Heart left ventricle (tissue), 16 donors: ENCODE measurements at places on chromosomes 6 and 20. TPM values are rescaled to one million over a fixed set of nuclear protein-coding genes. Genes with fewer than 3 reads are reported as not detected.

GRCh38 chr6:30480536-30481156, 8.7 kb upstream of the HLA-E start:
- H3K4me1 ChIP-seq, result peaks cover 3% of the 10 kb centered on the region
- peaks cover 40% of the 10 kb centered on the region for H3K27me3 ChIP-seq
- no peak for DNase-seq
- H3K36me3 ChIP-seq, result no peaks in the 10 kb centered on the region

Gene PPP1R16B
- total RNA-seq, result 7.7 TPM

Gene AHCY
- total RNA-seq, result 74.2 TPM

GRCh38 chr6:140758169-140758877, 1374.4 kb upstream of the GJE1 start:
- H3K4me3 ChIP-seq, result no peak overlapping the region
- no peak overlapping the region for H3K27ac ChIP-seq
- no peaks in the 10 kb centered on the region for H3K27me3 ChIP-seq
- H3K4me1 ChIP-seq, result no peaks in the 10 kb centered on the region

Gene MLIP
- total RNA-seq, result 522 TPM

GRCh38 chr20:19566226-19566945, 191.7 kb upstream of the RIN2 start:
- H3K4me3 ChIP-seq, result no peak overlapping the region
- H3K4me1 ChIP-seq, result peaks cover under 1% of the 10 kb centered on the region
- no peaks in the 10 kb centered on the region for H3K36me3 ChIP-seq
- no peak overlapping the region for H3K27ac ChIP-seq
- no peaks in the 10 kb centered on the region for H3K27me3 ChIP-seq
- DNase-seq, result no peak

DNA sequence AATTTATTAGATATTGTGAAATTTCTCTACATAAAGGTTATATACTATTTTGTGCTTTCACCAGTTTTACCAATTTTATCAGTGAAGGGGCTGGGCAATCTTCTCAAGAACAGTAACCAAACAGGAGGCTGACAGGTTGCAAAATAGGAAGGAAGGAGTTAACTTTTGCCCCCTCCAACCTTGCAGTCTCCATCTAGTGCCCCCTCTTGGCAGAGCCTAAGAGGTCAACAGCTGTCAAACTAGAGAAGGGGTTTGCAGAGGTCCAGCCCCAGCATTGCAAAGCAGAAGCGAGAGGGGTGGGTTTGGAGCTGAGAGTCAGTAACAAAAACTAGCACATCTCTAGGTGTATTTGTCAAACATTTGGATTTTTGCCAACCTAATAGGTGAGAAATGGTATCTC, 391.0 kb downstream of the CDC5L start:
- H3K4me1 ChIP-seq, result no peaks in the 10 kb centered on the region
- H3K27me3 ChIP-seq, result no peaks in the 10 kb centered on the region
- H3K27ac ChIP-seq, result no peak overlapping the region
- no peak for DNase-seq
- no peak overlapping the region for H3K4me3 ChIP-seq
- no peaks in the 10 kb centered on the region for H3K36me3 ChIP-seq

DNA sequence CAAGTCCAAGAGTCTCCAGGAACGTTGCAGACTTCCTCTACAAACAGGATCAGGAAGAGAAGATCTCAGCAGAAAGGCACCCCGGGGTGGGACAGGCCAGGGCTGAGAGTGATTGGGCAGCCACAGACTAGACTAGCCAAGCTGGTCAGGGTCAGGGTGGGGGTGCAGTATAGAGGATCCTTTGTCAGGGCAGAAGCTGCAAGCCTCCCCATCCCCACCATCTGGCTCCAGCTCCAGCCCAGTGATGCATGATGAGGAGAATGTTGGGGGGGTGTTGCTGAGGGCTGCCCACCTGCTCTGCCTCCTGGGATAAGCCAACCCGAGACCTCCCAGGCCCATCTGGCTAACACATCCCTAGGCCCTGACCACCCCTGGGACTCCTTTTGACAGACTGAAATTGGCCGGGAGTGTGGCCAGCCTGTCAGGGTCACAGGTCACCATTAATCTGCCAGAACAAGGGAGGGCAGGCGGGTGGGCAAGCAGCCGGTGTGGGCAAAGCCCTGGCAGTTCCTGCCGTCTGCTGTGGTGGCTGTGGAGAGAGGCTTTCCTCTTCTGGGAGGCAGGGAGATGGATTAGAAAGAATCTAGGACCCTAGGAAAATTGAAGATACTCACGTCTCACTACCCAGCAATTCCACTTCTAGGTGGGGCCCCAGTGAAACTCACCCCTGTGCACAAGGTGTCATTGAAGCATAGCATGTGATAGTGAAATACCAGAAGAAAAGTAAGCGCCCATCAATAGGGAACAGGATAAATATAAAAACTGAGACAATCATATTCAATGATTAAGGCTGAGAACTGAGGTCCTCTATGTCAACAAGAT, 22.1 kb upstream of the SNTA1 start:
- no peak for DNase-seq
- H3K36me3 ChIP-seq, result no peaks in the 10 kb centered on the region
- H3K27ac ChIP-seq, result no peak overlapping the region
- no peaks in the 10 kb centered on the region for H3K27me3 ChIP-seq

GRCh38 chr6:105374010-105374420, 28.9 kb downstream of the PREP start:
- H3K27me3 ChIP-seq, result no peaks in the 10 kb centered on the region
- H3K36me3 ChIP-seq, result peaks cover 20% of the 10 kb centered on the region
- DNase-seq, result no peak
- H3K4me1 ChIP-seq, result no peaks in the 10 kb centered on the region

Gene TXNDC5
- 33.4 TPM for total RNA-seq

Gene FOXQ1
- not detected for total RNA-seq

Gene POU5F1
- 0.16 TPM for total RNA-seq

GRCh38 chr6:7446619-7447325, 57.2 kb downstream of the RIOK1 start:
- H3K4me1 ChIP-seq, result no peaks in the 10 kb centered on the region
- H3K27ac ChIP-seq, result no peak overlapping the region
- no peaks in the 10 kb centered on the region for H3K27me3 ChIP-seq
- DNase-seq, result no peak
- no peak overlapping the region for H3K4me3 ChIP-seq

DNA sequence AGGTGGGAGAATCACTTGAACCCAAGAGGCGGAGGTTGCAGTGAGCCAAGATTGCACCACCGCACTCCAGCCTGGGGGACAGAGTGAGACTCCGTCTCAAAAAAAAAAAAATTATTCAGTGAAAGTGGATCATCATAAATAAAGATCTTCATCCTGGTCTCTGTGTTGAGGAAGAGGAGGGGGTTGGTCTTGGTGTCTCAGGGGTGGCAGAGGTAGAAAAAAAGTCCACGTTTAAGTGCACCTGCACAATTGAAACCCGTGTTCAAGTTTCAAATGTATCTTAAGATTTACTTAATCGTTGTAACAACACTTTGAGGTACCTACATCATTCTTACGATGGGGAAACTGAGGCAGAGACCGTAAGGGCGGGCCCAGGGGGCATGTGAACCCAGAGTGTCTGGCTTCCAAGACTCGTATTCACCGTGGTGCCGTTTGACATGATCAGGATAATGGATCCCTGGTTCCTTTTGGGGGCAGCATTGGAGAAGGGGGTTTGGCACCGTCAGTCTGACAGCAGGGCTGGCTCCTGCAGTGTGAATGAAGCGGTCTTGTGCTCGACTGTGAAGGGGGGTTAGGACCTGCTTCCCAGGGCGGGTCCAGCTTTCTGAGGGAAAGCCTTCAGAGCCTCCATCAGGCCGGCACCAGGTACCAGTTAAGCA, 32.9 kb upstream of the ID1 start:
- peaks cover 37% of the 10 kb centered on the region for H3K4me1 ChIP-seq
- no peaks in the 10 kb centered on the region for H3K27me3 ChIP-seq
- peak overlapping the region; percentile 56 for H3K4me3 ChIP-seq
- peaks cover 12% of the 10 kb centered on the region for H3K36me3 ChIP-seq
- H3K27ac ChIP-seq, result peak overlapping the region; percentile 86
- DNase-seq, result no peak

- H3K36me3 ChIP-seq, result no peaks in the 10 kb centered on the region
- H3K27me3 ChIP-seq, result no peaks in the 10 kb centered on the region
- H3K4me3 ChIP-seq, result no peak overlapping the region
- no peak for DNase-seq
- peaks cover 4% of the 10 kb centered on the region for H3K4me1 ChIP-seq
- H3K27ac ChIP-seq, result no peak overlapping the region
Measured at GRCh38 chr6:24851086-24851485, 52.4 kb upstream of the ARMH2 start.

DNA sequence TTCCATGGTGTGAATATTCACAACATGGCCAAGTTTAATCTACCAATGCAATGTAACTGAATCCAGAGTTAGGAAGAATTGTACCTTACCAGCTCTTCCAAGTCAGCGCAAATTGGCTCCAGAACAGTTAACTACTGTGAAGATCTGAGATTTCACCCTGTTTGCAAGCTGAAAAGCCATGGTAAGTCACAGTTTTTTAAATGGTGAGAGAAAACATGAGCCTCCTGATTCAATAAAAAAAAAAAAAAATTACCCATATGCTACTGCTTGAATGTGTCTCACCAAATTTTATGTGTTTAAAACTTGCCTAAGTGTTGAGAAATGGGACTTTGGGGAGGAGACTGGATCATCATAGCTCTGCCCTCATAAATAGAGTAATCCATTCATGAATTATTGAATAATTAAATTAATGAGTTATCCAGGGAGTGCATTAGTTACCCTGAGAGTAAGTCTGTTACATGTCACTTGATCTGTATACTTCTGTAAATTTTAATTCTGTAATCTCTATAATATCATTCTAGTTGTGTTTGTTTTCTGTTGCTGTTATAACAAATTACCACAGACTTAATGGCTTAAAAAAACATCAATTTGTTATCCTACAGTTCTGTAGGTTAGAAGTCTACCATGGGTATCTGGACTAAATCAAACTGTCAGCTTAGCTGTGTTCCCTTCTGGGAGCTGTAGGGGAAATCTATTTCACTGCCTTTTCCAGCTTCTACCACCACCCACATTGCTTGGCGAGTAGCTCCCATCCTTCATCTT, 1355.9 kb downstream of the GRIK2 start:
- H3K4me1 ChIP-seq, result no peaks in the 10 kb centered on the region
- H3K4me3 ChIP-seq, result no peak overlapping the region
- no peak for DNase-seq
- H3K27me3 ChIP-seq, result no peaks in the 10 kb centered on the region

- H3K4me1 ChIP-seq, result no peaks in the 10 kb centered on the region
- no peaks in the 10 kb centered on the region for H3K27me3 ChIP-seq
- no peak overlapping the region for H3K27ac ChIP-seq
- H3K36me3 ChIP-seq, result no peaks in the 10 kb centered on the region
- DNase-seq, result no peak
Measured at GRCh38 chr6:47162793-47163192, 120.7 kb upstream of the ADGRF1 start.
